ENCODE measurements at places on chromosomes 3 and 15.

GRCh38 chr3:112615989-112616731 lies 24.8 kb downstream of the CCDC80 start:
- no peak for DNase-seq

GRCh38 chr3:154970797-154971196 lies 109.3 kb upstream of the MME start:
- DNase-seq, result no peak

DNA sequence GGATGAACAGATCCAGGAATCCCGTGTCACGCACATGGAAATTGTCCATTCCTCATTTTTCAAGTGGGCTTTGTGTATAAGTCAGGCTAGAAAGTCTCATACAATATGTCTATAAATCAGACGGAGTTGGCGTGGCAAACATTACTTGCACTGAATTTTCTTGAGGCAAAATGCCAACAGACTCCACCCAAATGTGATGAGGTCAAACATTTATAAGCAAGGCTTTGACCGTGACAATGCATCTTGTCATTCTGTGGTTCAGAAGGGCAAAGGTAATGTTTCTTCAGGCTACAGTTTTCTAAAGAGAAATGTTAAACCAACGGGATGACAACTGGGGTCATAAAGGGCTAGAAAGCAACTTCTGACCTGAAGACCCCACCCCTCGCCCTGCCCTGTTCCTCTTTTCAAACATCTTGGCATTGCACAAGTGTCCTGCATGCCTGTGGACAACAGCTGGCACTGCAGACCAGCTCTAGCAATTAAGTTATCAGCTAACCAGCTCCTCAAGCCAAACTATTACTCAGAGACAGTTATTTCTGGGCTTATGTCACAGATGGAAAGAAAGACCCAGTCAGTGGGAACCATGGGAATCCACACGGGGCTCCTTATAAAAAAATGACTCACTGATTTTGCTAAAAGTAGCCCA lies 36.5 kb upstream of the SPTBN5 start:
- no peak for DNase-seq

GRCh38 chr3:170418422-170419398 lies at the start of gene CLDN11:
CLDN11 (plus strand) TSS chr3:170418868; CDS start chr3:170419067, 199 bp downstream.
- DNase-seq, result no peak

GRCh38 chr3:17749705-17750293 lies 7.4 kb upstream of the TBC1D5 start:
- DNase-seq, result no peak

Data from brain pericyte (primary cell).